ENCODE measurements at places on chromosomes 5 and 9.

- H3K36me3 ChIP-seq = peaks cover 10% of the 10 kb centered on the region
- no peak overlapping the region for H3K27ac ChIP-seq
- no peak for DNase-seq
- no peaks in the 10 kb centered on the region for H3K27me3 ChIP-seq
- H3K4me1 ChIP-seq = no peaks in the 10 kb centered on the region
Measured at GRCh38 chr5:80609692-80610091, 39.6 kb upstream of the ANKRD34B start.

DNA sequence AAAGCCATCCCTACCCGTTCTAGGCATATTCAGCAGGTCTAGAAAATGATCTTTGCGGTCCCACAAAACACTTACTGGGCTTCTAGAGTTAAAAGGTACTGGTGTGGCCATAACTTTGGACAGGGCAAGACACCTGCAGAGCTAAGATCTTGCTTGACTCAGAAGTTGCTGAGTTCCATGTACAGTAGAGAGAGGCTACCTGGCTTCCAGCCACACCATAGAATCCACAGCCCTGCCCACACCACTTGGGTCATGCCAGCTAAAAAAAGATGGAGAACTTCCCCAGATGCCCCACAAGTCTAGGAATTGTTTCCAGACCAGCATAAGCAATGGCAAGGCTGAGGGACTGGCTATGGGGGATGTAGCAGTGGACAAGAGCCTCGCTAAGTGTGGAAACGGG lies 52.1 kb downstream of the ABCA1 start:
- H3K4me3 ChIP-seq = no peak overlapping the region
- DNase-seq = no peak
- peaks cover 7% of the 10 kb centered on the region for H3K4me1 ChIP-seq
- peaks cover 22% of the 10 kb centered on the region for H3K36me3 ChIP-seq

DNA sequence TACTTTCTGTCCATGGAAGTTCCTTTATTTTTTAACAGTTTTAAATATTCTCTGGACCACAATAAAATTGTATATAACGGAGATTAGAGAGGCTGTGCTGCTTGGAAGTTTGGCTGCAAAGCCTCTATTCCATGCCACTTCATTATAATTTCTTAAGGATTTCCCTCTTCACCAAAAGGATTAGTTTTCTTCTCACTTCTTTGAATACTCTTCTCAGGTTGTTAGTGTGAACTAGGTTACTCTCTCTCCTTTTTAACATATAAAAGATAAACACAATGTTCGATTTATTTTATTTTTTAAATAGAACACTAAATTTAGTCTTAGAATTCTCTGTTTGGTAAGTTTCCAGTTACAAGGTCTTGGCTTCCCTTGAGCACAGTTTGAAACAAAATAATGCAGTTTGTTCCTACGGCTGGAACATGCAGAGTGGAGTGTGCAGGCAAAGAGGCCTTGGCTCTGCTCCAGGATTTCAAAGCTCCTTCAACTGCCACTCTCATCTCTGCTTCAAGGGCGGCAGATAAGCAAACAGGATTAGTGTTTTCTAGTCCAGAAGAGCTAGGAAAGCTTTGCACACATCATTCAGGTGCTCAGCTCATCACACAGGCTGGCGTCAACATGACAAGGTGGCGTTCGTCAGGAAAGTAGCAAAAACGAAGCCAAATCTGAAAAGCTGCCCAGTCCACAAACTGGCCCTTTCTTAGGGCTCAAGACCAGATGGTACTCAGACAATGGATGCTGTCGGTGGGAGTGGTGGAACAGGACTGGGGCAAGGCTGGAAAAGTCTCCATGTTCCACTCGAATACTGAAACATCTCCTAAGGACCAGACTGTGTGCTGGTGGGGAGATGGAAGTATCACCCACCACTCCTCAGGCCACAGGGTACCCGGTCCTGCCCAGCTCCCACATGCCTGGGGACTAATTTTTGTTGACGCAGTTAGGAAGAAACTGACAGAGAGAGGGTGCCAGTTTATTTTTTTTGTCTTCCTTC lies 286.6 kb downstream of the CRB2 start:
- no peaks in the 10 kb centered on the region for H3K27me3 ChIP-seq
- H3K4me1 ChIP-seq = peaks cover 5% of the 10 kb centered on the region
- peaks cover 18% of the 10 kb centered on the region for H3K36me3 ChIP-seq
- no peak for DNase-seq

GRCh38 chr5:6788956-6789649 lies 75.9 kb downstream of the TENT4A start:
- no peaks in the 10 kb centered on the region for H3K36me3 ChIP-seq
- H3K27me3 ChIP-seq = peaks cover 19% of the 10 kb centered on the region
- H3K4me3 ChIP-seq = no peak overlapping the region

DNA sequence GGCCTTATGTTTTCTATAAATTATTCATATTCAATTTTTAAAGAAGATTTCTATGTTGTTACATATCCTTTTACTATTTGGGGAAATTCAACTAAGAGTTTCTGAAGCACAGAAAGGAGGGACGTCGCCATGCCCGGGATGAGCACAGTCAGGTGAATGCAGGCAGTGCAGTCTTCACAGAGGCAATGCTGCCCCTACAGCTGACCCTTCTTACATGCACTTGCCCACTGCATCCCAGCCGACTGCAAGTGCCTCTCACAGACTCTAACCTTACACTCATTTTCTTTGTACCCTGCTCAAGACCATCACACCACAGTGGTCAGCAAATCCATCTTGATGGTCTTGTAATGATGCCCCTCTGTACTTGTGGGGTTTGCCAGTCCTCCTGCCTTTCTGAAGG lies 73.8 kb downstream of the SHC3 start:
- H3K4me1 ChIP-seq = no peaks in the 10 kb centered on the region
- DNase-seq = no peak
- H3K4me3 ChIP-seq = no peak overlapping the region
- H3K27ac ChIP-seq = no peak overlapping the region
- no peaks in the 10 kb centered on the region for H3K36me3 ChIP-seq
- H3K27me3 ChIP-seq = peaks cover 19% of the 10 kb centered on the region

DNA sequence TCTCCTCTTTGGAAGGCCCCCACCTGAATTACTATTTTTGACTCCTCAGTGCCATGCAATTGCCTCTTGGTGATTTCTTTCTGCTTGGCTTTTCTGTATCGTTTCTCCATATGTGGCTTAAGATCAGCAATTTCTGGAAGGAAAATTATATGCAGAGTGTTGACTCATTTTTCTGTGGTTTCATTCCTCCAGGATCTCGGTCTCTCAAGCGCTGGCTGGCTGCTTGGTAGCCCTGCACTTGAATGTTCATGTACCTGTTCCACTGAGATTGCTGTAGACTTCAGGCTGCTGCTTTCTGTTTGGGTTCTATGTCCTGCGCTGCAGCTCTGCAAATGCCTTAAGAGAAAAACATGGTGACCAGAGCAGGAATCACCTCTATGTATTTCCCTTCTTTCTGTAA lies 77.6 kb downstream of the INIP start:
- H3K27ac ChIP-seq = no peak overlapping the region
- H3K4me3 ChIP-seq = no peak overlapping the region
- H3K4me1 ChIP-seq = no peaks in the 10 kb centered on the region

- no peak for DNase-seq
- peaks cover 3% of the 10 kb centered on the region for H3K4me1 ChIP-seq
- H3K4me3 ChIP-seq = no peak overlapping the region
- no peaks in the 10 kb centered on the region for H3K27me3 ChIP-seq
- no peak overlapping the region for H3K27ac ChIP-seq
Measured at GRCh38 chr5:124844371-124844920, 98.0 kb upstream of the ZNF608 start.

GRCh38 chr9:92299116-92299515 lies 5.6 kb upstream of the IARS1 start:
- peak; percentile 5 for DNase-seq
- H3K4me3 ChIP-seq = peak overlapping the region; percentile 1
- H3K27ac ChIP-seq = peak overlapping the region; percentile 48
- peaks cover 22% of the 10 kb centered on the region for H3K4me1 ChIP-seq
- H3K36me3 ChIP-seq = peaks cover 24% of the 10 kb centered on the region

- H3K4me1 ChIP-seq = no peaks in the 10 kb centered on the region
- peaks cover 31% of the 10 kb centered on the region for H3K27me3 ChIP-seq
- DNase-seq = no peak
- no peaks in the 10 kb centered on the region for H3K36me3 ChIP-seq
- no peak overlapping the region for H3K27ac ChIP-seq
Measured at GRCh38 chr5:173217626-173218397, 17.2 kb downstream of the NKX2-5 start.

- peak overlapping the region; percentile 6 for H3K27ac ChIP-seq
- no peak for DNase-seq
- H3K4me1 ChIP-seq = peaks cover 17% of the 10 kb centered on the region
- H3K36me3 ChIP-seq = peaks cover 41% of the 10 kb centered on the region
- no peaks in the 10 kb centered on the region for H3K27me3 ChIP-seq
Measured at GRCh38 chr5:62521319-62521718, 57.3 kb upstream of the LRRC70 start.

DNA sequence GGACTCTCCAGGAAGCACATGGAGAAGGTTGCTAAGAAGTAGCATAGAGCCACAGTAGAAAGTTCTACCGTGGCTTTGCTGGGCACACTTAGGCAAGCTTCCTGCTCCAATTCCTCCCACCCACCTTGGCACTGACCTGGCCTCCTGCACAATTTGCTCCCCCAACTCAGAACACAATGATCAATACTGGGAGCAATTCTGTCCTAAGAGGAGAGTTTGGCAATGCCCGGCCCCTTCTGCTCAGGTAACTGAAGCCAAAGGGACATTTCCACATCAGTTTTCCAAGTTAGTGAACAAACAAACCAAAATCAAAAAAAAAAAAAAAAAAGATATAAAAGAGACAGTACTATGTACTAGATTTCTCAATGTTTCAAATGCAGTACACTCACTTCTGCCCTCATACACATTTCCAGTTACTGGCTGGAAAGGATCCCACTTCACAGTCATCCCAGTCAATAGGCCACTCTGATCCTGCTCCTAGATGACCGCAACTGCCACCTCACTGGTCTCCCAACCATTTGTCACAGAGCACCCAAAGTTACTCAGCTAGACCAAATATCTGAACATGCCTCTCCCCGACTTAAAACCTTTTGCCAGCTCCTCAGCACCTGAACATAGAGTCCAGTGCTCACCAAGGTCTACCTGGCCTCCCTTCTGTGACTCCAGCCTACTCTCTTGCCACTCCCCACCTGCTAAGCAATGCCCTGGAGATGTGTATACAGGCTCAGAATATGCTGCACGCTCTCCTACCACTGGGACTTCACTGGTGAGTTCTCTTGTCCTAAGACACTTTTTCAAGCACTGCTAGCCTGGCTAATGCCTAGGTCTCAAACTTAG lies 21.3 kb downstream of the ABCA1 start:
- no peak for DNase-seq
- H3K36me3 ChIP-seq = peaks cover 2% of the 10 kb centered on the region
- no peaks in the 10 kb centered on the region for H3K27me3 ChIP-seq
- no peak overlapping the region for H3K4me3 ChIP-seq
- H3K27ac ChIP-seq = no peak overlapping the region

- peak overlapping the region; percentile 100 for H3K27ac ChIP-seq
- no peaks in the 10 kb centered on the region for H3K27me3 ChIP-seq
- peaks cover 31% of the 10 kb centered on the region for H3K4me1 ChIP-seq
- peak; percentile 83 for DNase-seq
Measured at GRCh38 chr5:42992088-42992879, 47.8 kb downstream of the ANXA2R start.

DNA sequence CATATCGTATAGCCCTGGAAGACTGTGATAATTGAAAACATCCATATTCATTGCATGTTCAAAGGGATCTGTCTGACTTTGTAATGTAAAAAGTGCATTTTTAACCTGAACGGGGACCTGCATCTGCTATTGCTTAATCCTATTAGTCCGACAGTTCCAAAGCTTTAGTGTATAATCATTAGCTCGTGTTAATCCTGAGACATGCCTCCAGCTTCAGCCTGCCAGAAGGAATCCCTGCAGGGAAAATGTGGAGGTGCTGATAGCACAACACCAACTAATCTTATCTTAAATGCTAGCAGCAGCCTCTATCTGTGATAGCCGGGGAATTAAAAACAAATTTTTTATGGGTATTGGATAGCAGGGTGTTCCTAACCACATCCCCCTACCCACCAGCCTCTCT lies 495.2 kb downstream of the TLE4 start:
- H3K27ac ChIP-seq = no peak overlapping the region

DNA sequence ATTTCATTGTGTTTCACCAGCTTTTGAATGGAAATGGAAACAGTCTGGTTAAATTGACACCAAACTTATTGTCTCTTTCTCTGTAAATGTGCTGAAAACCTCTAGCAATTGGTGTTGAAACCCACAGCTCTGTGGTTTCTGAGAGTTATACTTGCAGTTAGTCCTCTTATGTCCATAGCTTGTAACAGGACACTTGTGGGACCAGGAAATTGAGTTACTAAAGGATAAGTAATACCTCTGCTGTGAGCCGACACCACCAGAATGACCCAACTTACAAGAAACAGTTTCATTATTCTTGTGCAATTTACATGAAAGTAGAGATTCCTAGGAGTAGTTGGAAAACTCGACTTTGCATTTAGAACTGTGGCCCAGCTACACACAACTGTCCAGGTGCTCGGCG lies 191.5 kb downstream of the CFAP90 start:
- H3K27ac ChIP-seq = no peak overlapping the region
- no peaks in the 10 kb centered on the region for H3K36me3 ChIP-seq
- no peaks in the 10 kb centered on the region for H3K27me3 ChIP-seq
- DNase-seq = no peak
- no peaks in the 10 kb centered on the region for H3K4me1 ChIP-seq
- no peak overlapping the region for H3K4me3 ChIP-seq

DNA sequence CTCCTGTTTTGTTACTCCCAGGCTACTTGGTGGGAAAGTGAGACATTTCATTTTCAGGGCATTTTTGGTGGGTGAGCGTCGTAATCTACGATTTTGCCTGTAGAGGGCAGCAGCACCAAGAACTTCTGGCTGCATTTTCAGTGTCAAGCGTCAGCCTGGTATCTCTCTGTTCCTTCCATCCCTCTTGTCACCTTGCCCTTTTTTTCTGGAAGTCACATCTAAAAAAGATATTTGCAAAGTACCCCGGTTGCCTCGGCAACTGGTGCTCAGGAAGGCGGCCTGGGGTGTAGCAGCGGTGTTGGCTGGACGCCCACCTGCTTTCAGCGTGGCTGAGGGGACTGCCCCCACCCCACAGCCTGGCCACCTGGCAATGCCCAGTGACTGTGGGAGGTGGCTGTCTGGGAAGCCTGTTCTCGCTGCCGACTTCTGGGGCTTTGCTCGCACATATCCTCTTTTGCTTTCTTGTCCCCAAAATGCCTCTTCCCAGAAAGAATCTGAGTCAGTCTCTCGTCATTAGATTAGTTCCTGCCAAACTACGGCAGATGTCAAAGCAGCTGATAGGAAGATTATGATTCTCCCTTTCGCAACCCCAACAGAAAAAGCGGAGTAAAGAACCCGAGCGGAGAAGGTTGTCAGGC lies 84.5 kb downstream of the ACER2 start:
- H3K4me3 ChIP-seq = peak overlapping the region; percentile 32
- peak overlapping the region; percentile 20 for H3K27ac ChIP-seq
- DNase-seq = peak; percentile 59
- H3K4me1 ChIP-seq = peaks cover 13% of the 10 kb centered on the region
- peaks cover 25% of the 10 kb centered on the region for H3K27me3 ChIP-seq

DNA sequence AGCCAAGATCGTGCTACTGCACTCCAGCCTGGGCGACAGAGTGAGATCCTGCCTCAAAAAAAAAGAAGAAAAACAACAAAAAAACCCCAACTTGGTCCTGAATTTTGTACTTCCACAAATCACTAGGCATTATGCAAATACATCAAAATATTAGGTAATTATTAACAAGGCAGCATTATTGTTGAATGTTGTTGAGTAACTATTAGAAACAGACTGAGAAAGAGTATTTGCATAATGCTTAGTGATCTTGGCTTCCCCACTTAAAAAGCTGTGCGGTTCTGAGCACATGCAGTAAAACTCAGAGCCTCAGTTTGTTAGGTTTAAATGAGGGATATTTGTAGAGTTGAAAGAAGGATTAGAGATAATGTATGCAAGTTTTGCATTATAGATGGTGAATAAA lies 64.2 kb downstream of the SCAMP1 start:
- peaks cover 23% of the 10 kb centered on the region for H3K36me3 ChIP-seq
- H3K27ac ChIP-seq = no peak overlapping the region
- no peaks in the 10 kb centered on the region for H3K27me3 ChIP-seq
- DNase-seq = no peak
- H3K4me3 ChIP-seq = no peak overlapping the region

Data from stimulated activated naive B cell treated with anti-CD40 and anti-IgM and Interleukin-4, amounts not matched to agents 10 μg/mL and 1 μg/mL and 100 μg/mL, for 72 hours (primary cell).